ENCODE measurements at places on chromosomes 11 and 22. TPM values are rescaled to one million over a fixed set of nuclear protein-coding genes. Genes with fewer than 3 reads are reported as not detected.

- DNase-seq = no peak
These were observed 517.4 kb downstream of the TMEM135 start for GRCh38 chr11:87555101-87555500.

DNA sequence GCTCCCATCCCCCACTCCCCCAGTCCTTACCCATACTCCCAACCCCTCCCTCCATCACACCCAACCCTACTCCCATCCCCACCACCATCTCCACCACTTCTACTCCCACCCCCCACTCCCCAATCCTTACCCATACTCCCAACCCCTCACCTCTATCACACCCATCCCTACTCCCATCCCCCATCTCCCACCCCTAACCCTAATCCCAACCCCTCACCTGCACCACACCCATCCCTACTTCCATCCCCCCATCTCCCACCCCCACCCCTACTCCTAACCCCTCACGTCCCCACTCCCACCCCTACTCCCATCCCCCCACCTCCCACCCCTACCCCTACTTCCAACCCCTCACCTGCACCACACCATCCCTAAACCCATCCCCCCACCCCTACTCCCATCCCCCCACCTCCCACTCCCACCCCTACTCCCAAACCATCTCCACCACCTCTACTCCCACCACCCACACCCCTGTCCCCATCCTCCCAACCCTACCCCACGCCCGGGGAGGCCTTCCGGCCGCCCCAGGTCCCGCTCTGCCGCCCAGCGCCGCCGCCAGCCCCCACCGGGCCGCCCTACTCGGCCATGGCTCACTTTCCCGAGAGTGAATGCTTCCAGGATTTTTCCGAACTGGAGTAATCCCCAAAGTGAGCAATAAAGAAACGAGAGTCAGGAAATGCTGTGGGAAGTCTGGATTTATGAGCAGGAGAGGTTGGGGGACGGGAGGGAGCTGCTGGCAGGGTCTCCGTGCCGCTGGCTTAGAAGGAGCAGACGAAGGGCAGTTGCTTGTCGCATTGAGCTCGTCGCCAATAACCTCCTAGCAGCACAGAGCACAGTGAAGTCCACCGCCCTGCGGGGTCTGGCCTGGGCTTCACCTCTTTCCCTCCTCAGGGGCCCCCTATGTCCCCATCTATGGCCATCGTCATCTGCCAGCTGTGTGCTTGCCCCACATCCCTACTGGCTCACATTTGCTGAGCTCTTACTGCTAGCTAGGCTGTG, 4.6 kb downstream of the PRG3 start:
- DNase-seq = no peak

DNA sequence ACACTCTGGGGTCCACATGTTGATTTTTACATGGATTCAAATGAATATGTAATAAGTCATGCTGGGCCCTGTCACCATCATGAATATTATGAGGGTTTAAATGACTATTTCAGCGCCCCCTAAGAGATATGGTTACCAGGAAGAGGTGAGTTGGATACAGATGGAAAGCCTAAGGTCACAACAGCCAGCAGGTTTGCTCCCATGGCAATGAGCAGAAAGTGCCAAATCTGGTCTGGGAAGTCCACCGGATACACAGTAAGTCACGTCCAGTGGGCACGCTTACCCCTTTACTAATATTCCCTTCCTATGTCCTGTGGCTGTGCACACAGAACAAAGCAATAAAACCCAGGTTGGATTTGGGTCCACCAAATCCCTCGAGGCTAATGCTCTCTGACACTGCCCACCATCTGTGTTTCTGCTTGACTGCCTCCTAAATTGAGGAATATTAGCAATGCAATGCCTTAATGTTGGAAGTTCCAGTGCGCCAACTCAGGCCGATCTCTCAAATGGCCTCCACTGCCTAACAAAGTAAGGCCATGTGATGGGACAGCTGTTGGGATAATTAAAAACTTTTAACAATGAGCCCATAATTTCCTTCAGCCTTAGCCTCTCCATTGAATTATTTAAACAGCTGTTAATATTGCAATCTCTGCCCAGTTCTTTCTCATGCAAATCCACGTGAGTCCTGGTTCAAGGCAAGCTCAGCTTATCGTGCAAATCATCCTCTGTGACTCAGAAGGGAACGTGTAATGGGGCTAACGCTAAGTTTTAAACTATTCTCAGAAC, 97.6 kb downstream of the SLC1A2 start:
- no peak for DNase-seq

DNA sequence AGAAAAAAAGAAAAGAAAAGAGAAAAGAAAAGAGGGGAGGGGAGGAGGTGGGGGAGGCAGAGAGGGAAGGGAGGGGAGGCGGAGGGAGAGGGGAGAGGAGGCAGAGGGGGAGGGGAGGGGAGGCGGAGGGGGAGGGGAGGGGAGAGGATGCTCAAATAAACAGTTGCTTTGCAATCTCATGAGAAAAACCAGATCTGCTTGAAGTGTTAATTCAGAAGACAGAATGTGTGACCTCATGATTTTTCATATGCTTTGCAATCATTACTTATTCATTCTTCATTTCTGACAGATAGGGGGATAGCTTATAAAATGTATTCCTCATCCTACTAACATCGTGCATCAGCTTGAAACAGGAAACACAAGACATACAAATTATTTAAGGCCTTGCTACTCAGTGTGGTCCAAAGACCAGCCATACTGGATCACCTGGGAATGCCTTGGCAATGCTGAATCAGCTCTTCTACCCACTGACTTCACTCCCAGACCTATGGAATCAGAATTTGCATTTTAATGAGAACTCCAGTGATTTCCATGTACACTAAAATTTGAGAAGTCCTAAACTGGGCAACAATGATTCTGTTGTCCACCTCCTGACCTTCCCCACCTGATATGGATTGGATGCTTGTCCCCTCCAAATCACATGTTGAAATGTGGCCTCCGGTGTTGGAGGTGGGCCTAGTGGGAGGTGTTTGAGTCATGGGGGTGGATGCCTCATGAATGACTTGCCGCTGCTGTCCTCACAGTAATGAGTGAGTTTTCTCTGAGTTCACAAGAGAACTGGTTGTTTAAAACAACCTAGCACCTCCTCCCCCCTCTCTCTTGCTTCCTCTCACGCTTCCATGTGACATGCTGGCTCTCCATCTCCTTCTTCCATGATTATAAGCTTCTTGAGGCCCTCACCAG, 69.2 kb downstream of the CCDC34 start:
- no peak for DNase-seq

GRCh38 chr22:30665786-30666185, 1.9 kb downstream of the DUSP18 start:
- no peak for DNase-seq

DNA sequence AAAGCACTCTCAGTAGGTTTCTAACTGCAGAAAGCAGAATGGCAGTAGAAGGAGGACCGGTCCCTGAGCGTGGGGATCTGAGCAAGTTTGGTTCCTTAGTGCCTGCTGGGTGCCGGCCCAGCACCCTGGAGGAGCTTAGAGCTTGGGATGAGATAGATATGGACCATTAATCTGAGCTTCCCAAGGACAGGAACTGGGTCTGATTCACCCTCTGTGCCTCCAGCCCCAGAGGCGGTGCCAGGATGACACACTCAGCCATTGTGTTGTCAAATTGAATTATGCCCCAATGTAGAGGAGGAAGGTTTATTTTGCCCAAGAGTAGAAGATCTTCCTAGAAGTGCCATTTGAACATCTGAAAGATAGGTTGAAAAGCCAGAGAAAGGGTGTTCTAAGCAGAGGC, 4.3 kb downstream of the ZC3H7B start:
- no peak for DNase-seq

DNA sequence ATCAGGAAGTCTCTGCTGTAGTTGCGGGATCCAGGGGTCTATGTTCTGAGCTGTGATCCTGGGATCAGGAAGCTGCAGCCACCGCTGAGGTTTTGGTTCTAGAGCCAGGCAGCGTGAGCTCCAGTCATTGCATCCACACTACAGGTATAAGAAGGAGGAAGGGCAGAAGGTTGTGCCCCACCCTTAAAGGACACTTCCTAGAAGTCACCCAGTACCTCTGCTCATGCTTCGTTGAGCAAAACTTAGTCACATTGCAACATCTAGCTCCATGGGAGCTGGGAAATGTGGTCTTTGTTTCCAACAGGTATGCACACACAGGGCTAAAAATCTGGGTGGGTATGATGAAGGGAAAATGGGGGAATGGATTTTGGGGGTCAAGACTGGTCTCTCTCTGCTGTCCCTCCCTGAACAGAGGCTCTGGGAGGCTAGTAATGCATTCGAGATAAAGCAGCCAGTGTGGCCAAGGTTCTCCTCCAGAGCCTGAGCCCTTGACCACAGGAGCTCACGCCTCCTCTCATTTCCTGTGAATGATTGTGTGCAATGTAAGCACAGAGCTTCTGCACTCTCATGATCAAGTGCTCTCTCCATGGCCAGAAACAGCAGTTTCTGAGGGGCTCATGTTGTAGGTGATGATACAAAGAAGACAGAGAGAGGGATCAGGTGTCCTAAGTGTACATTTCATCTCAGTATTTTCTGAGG, 86.8 kb upstream of the OR4B1 start:
- no peak for DNase-seq

The LSP1 gene
- total RNA-seq = 46.4 TPM

The TMEM45B gene
- 0.87 TPM for total RNA-seq

The SMTNL1 gene
- not detected for total RNA-seq

The ARHGEF17 gene
- total RNA-seq = 49.8 TPM

All from mesenteric fat pad (tissue), 1 donor.